Neural crest cell (in vitro differentiated cells): ENCODE measurements at places on chromosomes 5 and 9.

GRCh38 chr5:9774472-9775079, 144.4 kb upstream of the TAS2R1 start:
- DNase-seq = no peak

DNA sequence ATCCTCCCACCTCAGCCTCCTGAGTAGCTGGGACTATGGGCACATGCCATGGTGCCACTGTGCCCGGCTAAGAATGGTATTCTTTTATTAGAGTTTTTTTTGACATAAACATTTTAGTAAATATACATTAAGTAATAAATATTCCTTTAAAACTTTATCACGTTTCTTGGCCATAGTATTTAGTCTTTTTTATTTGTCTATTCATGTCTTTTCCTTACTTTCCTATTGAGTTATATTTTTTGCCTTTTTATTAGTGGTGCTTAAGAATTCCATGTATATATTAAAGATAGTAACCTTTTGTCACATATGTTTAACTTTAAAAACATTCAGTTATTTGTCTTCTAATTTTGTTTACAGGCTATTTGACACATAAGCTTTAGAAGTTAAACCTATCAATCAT, 73.4 kb downstream of the MARCHF3 start:
- DNase-seq = no peak

GRCh38 chr9:68914751-68915150, 99.2 kb downstream of the PRKACG start:
- no peak for DNase-seq

- DNase-seq = no peak
Measured at GRCh38 chr5:104186510-104186909, 623.9 kb upstream of the NUDT12 start.

- no peak for DNase-seq
Measured at GRCh38 chr9:83012922-83013838, 49.8 kb downstream of the RASEF start.

DNA sequence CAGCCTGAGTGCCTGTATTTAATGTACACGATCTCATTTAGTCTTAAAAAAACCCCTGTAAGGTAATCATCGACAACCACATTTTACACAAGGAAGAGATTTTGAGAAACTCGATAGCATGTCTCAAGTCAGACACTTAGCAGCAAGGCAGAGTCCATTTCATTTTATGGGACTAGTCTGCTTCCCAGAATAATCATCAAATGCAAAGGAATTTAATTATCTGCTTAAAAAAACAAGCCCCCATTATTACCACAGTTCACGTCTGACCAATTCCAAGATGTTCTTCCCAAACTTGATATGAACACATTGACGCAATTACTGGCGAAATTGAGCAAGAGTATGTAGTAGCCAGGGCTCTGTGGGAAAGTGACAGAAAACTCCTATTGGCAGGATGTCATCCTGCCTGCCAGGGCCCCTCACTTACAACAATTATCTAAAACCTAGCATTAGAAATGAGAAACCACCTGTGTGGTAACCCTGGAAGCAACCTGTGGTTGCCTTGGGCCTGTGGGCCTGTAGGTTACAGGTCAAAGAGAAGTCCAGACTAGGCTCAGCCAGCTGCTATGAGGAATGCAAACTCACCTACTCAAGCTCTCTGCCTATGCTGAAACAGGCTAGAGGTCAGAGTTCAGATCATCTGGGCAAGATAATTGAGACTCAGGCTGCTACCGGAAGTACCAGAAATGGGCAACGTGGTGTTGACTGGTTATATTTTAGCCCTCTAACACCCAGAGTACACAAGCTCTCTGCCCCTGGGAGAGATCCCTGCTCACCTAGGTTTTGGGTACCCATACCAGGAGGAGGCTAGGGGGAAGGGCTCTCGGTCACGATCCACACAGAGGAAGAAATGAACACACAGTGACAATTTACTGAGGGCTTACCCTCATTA, 1.6 kb downstream of the B4GALT1 start:
- DNase-seq = no peak

DNA sequence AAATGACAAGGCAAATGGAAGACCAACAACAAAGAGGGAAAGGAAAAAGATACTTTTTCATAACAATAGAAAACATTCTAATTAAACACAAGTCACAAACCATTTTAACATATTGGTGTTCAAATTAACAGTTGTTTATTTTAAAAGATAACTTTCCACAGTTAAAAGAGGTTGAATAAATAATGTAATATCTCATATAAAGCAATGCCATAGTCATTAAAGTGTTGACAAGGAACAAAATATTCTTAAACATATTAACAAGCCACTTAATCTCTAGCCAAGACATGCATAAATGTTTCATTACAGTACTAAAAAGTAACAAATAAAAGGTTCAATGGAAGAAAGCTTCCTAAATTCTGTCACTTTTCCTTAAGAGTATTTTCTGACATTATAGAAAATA, 12.6 kb downstream of the TMEM161B start:
- DNase-seq = no peak

DNA sequence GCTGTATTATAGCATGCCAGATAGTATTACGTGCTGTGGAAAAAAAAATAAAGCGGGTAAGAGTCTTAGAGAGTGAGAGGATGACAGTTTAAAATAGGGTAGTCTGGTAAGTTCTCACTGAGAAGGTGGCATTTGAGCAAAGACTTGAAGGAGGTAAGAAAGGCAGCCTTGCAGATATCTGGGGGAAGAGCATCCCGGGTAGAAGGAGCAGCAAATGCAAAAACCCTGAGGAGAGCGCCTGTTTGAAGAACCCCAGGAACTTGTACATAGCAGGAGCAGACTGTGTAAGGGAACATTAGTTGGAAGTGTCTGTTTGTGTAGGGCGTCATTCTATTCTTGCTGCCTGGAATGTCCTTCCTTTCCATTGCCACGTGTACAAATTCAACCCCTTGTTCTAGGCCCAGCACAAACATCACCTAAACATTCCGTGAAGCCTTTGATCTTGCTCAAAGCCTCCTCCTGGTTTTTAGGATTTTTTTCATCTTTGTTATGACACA, 2.6 kb downstream of the AP3S1 start:
- no peak for DNase-seq

- DNase-seq = no peak
Measured at GRCh38 chr5:6085341-6085860, 292.9 kb downstream of the MED10 start.

GRCh38 chr9:106333481-106333880, 529.5 kb upstream of the ZNF462 start:
- no peak for DNase-seq

GRCh38 chr9:33813712-33814641, 3.0 kb upstream of the UBE2R2 start:
- no peak for DNase-seq

- DNase-seq = no peak
Measured at GRCh38 chr9:12851341-12852090, 76.7 kb downstream of the LURAP1L start.

DNA sequence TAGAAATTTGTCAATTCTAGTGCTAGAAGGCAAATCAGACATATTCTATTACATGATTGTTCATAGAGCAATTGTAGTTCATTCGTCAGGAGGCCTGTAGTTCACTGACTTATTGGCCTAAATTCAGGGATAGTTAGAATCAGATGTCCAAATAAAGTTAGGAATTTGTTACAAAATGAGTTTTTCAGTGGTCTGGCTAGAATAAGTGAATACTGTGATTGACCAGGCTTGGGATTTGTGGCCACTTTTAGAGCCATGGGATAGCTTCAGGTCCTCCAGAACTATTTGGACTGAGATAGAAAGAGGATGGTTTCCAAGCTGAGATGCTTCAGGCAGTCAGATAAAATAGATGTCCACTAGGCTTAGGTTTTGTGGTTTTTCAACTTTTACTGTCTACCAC, 199.1 kb upstream of the MPDZ start:
- no peak for DNase-seq

DNA sequence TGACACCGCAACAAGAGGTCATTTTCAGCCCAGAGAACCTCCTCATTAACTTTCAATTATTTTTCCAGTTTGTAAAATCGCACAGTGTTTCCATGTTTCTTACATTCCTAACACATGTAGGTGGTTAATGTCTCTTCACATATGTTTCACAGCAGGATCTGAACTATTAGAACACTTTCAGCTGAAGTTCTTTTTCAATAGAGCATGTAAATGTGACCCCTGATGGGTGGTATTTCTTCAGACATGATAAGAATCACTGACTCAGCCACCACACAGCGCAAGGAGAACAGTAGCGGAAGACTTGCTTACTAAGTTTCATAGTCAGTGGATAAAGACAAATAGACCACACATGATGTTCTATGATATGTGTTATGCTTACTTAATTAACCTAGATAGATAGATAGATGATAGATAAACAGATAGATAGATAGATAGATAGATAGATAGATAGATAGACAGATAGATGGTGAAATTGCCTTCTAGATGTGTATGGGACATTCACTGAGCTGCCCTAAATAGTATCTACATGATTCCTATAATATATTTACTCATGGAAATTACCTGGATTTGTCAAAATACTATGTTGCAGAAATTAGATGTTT, 1992.1 kb upstream of the NUDT12 start:
- no peak for DNase-seq

DNA sequence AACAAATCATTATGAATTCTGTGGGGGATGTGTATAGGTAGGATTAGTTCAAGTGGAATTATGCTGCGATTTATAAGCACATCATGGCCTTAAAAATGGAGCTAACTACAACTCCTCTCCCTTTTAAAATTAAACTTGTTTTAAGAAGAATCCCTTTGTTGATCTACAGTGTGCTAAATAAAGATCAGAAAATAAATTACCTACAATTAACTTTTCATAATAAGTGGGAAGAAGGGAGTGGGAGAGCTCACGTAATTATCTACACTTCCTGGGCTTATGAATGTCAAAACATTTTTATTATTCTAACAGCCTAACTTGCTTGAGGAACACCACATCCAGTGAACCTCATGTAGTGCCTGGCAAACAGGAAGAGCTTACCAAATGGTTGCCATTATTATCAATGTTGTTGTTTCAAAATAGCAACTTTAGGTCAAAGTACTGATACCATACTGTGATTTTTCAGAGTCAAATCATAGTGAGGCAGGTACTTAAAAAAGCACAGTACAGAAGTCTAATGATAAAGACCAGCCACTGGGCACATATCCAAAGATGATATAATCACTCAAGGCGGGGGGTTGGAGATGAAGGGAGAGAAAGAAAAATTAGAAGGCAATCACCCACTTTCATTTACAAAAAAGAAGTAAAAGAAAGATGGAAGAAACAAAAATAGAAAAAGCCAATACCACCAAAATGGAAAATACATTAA, 174.0 kb downstream of the RAPGEF6 start:
- no peak for DNase-seq

- DNase-seq = no peak
Measured at GRCh38 chr9:136626066-136626725, 36.5 kb upstream of the EGFL7 start.

- no peak for DNase-seq
Measured at GRCh38 chr9:104921067-104921741, 6.8 kb downstream of the ABCA1 start.

DNA sequence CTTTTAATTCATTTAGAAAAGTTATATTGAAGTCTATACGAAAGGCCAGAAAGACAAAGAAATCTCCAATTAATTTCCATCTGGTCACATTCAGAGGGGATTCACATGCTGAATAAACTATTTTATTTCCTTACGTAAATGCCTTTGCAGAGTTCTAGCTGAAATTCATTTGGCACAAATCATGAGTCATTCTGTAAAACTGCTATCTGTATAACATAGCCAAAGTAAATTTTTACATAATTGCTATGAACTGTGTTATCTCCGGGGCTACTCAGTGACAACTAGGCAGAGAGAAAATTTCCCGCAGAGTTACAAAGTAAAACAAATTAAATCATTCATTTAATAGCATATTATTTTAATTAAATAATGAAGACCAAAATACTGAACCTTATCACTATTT, 463.2 kb upstream of the ADAMTS16 start:
- DNase-seq = no peak

GRCh38 chr9:98409719-98410118, 154.3 kb upstream of the TBC1D2 start:
- no peak for DNase-seq

GRCh38 chr5:180040287-180041214, 31.0 kb downstream of the RNF130 start:
- DNase-seq = no peak

GRCh38 chr9:9341203-9341602, 1271.6 kb downstream of the PTPRD start:
- peak; percentile 1 for DNase-seq

DNA sequence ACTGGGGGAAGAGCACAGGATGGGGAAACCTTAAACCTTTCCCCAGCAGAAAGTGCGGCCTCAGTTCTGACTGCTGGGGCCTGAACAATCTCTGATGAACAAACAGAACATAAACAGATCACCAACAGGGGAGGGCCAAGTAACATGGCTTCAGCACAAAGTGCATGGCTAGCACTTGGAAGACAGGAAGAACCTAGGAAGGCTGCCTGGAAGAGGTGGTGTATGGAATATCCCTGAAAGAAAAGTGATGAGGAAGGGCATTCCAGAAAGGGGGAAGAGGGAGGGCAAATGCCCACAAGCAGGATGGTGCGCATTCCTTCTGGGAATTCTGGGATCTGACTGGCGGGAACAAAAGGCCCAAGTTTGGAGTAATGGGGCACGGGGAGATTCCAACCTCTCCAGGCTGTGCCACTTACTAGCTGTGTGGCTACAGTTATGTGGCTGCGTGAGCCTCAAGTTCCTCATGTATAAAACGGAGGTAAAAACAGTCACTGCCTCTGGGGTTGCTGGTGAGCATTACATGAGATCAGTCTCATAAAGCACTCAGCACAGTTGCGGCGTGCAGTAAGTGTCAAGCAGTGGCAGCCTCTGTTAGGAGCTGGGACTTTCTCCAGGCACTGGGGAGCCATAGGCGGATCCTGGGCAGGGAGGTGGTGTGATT, 1.6 kb downstream of the PDGFRB start:
- no peak for DNase-seq

- DNase-seq = no peak
Measured at GRCh38 chr5:168916852-168917251, 337.7 kb upstream of the PANK3 start.

GRCh38 chr5:115147052-115147451, 22.7 kb downstream of the TRIM36 start:
- DNase-seq = no peak

- no peak for DNase-seq
Measured at GRCh38 chr5:131521252-131521651, 113.8 kb downstream of the RAPGEF6 start.

DNA sequence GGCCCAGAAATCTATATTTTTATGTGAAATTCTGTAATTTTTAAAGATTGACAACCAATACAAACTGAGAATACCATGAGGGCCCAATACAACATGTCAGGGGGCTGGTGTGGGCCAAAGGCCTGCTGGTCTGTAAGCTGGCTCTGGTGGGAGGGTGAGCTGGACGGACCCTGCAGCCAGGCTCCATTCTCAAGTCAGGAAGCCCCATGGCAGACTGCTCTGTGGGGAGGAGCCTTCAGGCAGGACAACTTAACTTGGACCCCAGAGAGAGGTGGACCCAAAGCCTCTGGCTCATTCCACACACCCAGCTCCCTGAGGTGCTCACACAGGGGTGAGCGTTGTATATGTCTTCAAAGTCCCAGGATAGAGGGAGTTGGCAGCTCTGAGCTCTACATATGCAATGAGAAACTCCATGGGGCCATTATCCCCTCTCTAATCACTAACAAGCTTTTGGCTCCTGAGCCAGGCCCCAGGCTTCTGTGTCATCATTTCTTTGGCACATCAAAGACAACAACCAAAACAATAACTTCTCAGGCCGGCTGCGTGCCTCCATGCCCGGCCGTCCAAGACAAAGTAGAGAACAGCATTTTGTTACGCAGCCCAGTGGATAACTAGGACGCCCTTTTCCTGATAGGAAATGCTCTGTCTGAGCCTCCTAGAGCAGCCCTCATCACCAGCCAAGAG, 6.4 kb downstream of the SEPTIN8 start:
- DNase-seq = no peak
